AG09309 (cell line): ENCODE measurements at places on chromosomes 5 and 9.

- no peak for DNase-seq
Measured at GRCh38 chr5:6666762-6667161, 33.5 kb downstream of the SRD5A1 start.

- DNase-seq: no peak
Measured at GRCh38 chr5:31417512-31417911, 114.4 kb downstream of the DROSHA start.

- peak; percentile 35 for DNase-seq
Measured at GRCh38 chr5:108461628-108462367, 79.9 kb upstream of the FBXL17 start.

DNA sequence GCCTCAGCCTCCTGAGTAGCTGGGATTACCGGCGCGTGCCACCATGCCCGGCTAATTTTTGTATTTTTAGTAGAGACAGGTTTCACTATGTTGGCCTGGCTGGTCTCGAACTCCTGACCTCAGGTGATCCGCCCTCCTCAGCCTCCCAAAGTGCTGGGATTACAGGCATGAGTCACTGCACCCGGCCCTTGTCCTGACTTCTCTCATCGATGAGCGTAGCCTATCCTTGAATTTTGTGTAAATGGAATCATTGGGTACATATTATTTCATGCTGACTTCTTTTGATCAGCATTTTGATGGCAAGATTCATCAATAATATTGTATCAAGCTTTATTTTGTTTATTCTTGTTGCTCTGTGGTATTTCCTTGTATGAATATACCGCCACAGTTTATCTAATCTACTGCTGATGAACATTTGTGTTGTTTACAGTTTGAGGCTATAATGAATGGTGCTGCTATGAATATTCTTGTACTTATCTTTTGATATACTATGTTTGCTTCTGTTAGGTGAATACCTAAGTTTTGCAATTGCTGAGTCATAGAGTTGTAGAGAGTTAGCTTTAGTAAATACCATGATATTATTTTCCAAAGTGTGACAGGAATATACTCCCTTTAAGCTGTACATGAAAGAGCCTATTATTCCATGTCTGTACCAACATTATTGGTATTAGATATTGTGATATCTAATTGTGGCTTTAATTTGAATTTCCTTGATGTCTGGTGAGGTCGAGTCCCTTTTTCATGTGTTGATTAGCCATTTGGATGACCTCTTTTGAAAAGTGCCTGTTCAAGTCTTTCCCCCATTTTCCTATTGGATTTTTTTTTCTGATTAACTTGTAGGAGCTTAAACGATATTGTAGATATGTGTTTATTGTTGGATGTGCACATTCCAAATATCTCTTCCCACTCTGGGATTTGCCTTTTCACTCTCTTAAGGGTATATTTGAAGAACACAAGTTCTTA, 107.5 kb downstream of the RGS3 start:
- no peak for DNase-seq
